ENCODE measurements at places on chromosomes 16 and 17.

DNA sequence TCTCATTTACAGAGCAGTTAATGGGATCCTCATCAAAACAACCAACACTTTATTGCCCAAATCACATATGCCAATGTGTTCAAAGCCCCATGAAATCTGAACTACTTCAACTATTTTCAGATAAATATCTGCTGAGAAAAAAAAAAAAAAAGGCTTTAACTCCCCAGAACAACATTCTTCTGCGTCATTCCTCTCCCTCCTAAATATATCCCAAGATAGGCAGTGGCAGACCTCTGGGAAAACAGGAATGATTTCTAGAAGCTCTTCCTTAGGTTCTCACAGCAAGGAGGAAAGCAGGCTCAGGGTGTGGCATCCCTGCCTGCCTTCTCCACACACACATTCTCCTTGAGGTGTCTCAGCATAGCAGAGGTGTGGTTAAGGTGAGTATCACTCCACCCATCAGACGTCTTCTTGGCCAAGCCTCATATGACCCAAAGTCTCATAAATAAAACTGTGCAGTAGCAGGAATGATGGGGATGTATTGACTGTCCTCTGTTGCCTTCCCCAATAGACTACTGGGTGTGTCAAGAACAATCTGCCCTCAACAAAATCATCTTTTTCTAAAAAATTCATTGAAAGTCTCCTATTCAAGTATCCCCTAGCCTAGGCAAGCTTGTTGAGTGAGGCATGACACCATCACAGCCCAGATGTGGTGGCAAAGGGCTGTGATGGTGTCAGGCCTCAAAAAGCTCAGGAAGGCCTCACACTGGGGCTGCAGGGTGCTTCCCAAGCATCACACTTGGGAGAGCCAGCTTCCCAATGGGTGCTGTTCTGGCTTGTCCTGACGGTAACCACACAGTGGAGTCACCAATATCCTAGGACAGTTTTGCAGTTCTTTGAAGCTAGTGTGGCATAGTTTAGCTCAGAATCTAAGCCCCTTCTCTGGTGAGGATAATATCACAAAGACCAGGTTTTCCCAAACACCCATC lies 135.4 kb upstream of the SOX9 start:
- DNase-seq = no peak

DNA sequence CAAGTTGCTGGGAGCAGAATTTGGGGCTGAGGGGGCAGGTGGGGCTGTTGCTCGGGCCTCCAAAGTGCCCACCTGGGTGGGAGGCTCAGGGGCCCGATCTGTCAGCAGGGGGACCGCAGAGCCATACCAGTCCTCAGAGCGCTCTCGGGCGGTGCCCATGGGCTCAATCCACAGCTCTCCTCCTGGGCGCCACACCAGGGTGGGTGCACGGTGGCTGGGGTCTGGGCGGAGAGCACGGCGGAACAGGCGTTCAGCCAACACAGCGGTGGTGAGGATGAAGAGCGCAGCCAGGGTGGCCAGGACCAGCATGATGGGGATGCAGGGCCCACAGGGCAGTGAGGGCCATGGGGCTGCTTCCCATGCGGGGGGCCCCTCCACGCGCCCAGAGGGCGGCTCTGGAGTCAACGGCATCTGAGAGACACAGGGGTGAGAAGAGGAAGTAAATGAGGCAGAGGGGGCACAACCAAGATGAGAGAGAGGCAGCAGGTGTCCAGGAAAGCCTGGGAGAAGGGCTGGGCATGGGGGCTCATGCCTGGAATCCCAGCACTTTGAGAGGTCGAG lies 1.2 kb downstream of the C16orf54 start:
- no peak for DNase-seq

DNA sequence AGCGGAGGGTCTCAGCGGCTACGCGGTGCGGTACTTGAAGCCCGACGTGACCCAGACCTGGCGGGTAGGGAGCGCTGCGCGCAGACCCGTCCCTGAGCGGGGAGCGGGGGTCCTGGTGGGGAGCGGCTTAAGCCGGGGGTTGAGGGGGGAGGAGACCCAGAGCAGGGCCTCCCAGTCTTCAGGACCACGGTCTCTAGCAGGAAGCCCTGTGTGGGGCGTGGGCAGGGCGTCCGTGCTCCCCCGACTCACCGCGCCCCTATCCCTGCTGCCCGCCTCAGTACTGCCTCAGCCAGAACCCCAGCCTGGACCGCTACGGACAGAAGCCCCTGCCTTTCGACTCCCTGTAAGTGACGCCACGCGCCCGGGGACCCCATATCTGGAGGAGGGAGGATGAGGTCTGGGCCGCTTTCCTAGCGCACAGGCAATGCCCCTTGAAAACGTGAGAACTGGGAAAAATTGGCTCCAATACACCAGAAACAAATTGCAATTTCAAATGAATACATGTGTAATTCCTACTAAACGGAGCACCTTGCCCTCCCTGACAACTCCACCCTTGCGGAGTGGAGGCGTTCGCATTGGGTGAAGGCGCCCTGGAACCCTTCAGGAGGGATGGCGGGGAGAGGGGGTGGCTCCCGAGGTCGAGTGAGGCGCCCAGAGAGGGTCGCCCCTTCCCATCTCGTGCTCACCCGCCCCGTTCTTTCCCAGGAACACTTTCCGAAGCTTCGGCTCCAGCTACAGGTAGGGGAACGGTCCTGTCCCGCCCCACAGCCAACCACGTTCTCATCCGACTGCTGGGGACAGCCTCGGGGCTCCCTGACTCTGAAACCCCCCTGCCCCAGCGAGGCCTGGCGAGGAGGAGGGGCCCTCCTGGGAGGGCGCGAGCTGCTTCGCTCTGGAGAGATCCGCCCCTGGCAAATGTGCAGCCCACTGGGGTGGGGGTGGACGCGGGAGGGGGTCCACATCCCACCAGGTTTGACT lies 14.6 kb upstream of the CNGB1 start:
- no peak for DNase-seq

DNA sequence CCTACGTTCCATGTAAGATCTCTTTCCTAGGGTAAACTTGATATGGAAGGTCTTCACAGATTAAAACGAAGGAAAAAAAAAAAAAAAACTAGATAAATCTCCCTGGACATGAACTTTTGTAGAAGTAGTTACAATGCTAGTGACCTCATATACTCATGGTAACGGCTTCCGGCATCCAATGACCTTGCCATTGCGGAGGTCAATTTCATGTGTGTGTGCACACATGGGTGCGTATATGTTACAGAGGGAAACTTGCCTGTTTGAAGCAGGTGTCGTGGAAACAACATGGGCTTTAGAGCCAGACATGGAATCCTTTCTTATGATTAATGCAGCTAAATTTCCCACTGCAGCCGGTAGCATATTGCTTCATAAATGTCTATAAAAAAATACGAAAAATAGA lies 435.5 kb downstream of the MAF start:
- no peak for DNase-seq

DNA sequence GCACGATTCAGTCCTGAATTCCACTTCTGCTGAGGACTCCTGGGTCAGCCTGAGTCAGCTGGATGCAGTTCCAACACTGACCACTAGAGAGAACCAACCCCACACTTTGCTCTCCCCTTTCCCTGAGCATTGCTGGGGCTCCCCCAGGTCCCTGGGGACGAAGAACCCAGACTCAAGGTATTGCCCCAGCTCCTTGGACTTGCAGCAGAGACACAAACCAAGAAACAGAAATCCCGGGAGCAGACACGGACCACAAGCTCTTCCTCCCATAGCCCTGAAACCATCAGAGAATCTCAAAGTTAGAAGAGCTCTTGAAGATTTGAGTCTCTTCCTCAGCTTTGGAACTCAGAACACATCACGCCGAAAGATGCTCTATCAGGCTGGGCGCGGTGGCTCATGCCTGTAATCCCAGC lies 678 bp upstream of the GH1 start:
- DNase-seq = peak; percentile 79

Data from CD4-positive, alpha-beta T cell treated with Interleukin-4 for 4 hours (primary cell).